ENCODE measurements at places on chromosomes 12 and 14.

DNA sequence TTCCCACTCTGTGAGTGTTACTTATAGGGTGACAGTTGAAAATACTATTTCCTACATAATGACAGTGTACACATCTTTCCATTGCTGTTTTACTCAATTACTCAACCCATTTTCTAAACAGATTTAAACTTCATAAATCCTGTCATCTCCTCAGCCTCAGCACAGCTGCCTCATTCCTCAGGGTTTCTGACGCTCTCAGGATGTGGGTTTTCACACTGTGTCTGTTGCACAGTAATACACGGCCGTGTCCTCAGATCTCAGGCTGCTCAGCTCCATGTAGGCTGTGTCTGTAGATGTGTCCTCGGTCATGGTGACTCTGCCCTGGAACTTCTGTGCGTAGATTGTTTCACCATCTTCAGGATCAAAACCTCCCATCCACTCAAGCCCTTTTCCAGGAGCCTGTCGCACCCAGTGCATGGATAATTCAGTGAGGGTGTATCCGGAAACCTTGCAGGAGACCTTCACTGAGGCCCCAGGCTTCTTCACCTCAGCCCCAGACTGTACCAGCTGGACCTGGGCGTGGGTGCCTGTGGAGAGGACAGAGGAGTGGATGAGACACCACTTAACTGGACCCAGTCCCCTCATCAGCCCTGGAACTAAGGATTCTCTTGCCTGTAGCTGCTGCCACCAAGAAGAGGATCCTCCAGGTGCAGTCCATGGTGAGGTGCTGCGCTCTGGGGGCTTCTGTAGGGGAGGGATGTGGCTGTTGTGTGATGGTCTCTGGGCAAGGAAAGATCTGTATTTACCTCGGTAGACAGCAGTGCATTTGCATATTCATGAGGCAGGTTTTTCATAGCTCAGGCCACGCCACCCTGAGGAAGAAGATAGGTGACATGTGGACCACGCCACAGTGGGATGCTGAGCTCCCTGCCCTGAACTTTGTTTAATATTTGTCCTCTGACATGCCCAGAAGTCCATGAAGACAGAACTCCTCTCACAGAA lies 750.2 kb downstream of the TMEM121 start:
- peaks cover 16% of the 10 kb centered on the region for H3K4me1 ChIP-seq
- H3K4me3 ChIP-seq, result no peak overlapping the region
- peak overlapping the region; percentile 14 for H3K27ac ChIP-seq
- DNase-seq, result peak; percentile 66

GRCh38 chr14:24249230-24250021 lies 7.0 kb upstream of the TINF2 start:
- peaks cover 13% of the 10 kb centered on the region for H3K4me1 ChIP-seq
- DNase-seq, result no peak
- no peaks in the 10 kb centered on the region for H3K27me3 ChIP-seq
- H3K4me3 ChIP-seq, result no peak overlapping the region

DNA sequence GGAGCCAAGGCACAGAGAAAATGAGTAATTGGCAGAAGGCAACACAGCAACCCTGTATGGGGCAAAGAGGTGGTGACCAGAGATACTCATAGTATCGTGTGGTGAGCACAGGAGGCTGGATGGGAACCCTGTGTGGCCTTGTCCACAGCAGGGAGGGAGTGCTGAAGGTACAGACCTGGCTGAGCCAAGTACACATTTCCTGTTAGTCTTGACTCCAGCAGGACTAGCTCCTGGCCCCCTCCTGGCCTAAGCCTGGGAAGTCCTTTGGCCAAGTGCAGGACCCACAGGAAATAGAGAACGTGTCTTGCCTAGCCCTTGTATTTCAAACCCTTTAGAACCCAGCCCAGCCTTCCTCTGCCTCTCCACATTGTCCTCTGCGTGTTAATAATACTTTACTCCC lies 289.8 kb upstream of the PWP1 start:
- H3K27ac ChIP-seq, result no peak overlapping the region
- no peaks in the 10 kb centered on the region for H3K27me3 ChIP-seq
- no peak overlapping the region for H3K4me3 ChIP-seq

DNA sequence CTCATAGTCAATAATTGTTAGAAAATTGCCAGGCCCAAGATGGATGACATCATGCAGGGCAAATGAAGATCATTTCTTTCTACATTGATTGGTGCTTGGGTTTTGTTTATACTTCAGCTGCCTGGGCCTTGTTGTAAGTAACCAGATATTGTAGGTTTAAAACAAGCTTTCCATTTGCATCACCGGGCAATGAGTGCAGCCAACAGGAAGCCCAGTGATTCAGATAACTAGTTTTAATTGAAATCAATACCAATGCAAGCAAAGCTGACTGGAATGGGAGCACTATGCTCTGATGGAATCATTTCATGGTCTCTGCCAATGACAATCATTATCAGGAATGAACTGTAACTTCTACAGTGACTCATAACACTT lies 279.3 kb downstream of the DUSP6 start:
- no peaks in the 10 kb centered on the region for H3K27me3 ChIP-seq
- no peaks in the 10 kb centered on the region for H3K4me1 ChIP-seq
- DNase-seq, result no peak
- no peak overlapping the region for H3K4me3 ChIP-seq
- no peak overlapping the region for H3K27ac ChIP-seq

DNA sequence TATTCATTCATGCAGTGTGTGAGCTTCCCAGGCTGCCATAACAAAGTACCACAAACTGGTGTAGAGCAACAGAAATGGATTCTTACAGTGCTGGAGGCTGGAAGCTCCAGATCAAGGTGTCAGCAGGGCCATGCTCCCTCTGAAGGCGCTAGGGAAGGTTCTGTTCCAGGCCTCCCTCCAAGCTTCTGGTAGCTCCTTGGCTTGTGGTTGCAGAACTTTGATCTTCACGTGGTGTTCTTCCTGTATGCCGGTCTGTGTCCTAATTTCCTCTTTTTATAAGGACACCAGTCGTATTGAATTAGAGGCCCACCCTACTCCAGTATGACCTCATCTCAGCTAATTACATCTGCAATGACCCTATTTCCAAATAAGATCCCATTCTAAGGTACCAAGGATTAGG lies 3.1 kb downstream of the OTUB2 start:
- H3K4me1 ChIP-seq, result peaks cover 12% of the 10 kb centered on the region
- H3K27ac ChIP-seq, result no peak overlapping the region
- no peak overlapping the region for H3K4me3 ChIP-seq
- DNase-seq, result no peak

- no peak overlapping the region for H3K27ac ChIP-seq
- no peak overlapping the region for H3K4me3 ChIP-seq
- peaks cover 25% of the 10 kb centered on the region for H3K4me1 ChIP-seq
- DNase-seq, result no peak
- H3K27me3 ChIP-seq, result peaks cover 9% of the 10 kb centered on the region
These were observed 2.9 kb upstream of the CLMN start for GRCh38 chr14:95322651-95323050.
